ENCODE measurements at places on chromosomes 6 and 20.
A peak's percentile ranks its signal among the peaks of the same experiment; 100 is the strongest.

DNA sequence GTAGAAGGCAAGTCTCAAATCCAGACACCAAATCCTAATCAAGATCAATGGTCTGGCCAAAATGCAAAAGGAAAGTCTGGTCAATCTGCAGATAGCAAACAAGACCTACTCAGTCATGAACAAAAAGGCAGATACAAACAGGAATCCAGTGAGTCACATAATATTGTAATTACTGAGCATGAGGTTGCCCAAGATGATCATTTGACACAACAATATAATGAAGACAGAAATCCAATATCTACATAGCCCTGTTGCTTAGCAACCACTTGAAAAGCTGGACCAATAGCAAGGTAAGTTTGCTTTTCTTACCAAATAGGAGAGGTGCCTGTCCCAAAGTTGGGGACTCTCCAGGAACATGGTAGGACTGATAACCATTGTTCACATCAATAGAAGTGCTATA is 2.0 kb downstream of the SEMG2 start:
- no peak for DNase-seq

GRCh38 chr6:131840936-131841583 is 33.2 kb downstream of the ENPP1 start:
- DNase-seq: no peak

DNA sequence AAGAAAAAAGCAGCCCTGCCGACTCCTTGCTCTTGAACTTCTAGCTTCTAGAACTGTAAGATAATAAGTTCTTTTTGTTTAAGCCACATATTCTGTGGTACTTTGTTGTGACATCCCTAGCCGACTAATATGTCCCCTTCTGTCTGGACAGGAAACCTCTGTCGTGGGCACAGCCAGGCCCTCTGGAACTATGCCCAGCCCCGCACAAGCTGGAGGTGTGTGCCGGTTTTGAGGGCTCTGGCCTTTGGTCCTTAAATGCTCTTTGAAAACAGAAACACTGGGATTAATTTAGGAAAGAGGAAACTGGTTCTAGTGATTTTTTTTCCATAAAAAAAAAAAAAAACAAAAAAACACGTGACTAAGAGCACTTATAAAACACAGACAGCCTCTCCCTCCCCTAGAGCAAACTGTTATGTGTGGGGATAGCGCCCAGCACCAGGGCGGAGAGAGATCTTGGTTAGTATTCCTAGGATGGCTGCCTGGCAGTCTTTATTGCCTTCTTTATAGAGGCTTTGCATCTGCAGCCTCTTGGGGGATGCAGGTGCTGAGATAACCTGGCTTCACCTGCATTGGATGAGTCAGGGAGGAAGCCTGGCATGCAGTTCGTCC is 244.3 kb downstream of the NFATC2 start:
- no peak for DNase-seq

DNA sequence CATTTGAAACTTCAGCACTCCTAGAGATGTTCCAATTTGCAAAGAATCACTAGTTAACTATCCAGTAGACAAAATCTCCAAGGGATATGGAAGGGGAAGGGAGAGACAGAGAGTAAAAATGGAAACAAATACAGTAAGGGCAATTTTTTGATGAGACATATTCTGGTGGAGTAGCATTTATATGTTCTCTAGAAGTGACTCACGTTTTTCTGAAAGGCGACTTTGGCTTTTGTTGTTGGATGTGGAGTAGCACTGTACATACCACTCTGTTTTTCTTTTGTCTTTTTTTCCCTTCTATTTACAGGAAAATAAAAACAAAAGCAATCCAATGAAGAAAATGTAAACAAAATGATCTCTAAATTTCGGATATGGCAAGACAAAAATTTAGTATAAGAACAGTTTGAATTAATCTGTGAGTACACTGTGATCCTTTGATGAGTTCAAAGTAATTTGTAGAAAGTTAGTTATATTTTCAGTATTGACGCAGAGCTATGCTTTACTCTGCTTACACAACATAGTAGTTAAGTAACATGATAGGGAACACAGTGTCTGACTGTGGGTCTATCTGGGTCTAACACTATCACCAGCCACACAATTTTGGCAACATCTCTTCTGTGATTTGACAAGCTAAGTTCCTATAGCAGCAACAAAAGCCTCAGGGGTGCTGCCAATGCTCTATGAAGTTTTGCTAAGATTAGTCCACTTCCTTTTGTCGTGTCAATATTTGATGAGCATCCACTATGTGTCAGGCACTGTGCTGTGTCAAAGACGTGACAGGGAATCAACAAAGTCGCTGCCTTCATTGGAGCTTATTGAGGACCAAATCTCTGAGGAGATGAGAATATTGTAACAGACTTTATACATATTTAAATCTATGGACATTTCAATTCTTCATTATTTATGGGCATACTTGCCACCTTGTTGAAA is 27.3 kb upstream of the TAGAP start:
- no peak for DNase-seq

DNA sequence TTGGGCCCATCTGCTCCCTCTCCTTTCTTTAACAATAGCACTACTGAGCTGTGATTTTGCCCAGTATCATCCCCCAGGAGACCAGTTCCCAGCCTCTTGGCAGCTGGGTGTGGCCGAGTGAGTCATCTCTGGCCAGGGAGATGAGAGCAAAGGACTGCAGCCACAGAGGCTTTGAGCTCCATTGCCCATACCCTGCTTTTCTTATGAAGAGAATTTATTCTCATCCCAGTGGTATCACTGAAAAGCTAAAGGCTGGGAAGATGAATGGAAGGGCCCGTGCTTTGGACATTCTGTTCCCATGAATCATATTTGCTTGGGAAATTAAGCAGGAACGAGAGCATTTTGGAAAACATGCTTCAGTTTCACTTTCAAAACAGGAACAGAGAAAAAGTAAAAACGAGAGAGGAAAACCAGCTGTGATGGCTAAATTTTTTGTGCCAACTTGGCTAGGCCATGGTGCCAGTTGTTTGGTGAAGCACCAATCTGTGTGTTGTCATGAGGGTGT is 14.9 kb downstream of the CST3 start:
- DNase-seq: peak; percentile 82

DNA sequence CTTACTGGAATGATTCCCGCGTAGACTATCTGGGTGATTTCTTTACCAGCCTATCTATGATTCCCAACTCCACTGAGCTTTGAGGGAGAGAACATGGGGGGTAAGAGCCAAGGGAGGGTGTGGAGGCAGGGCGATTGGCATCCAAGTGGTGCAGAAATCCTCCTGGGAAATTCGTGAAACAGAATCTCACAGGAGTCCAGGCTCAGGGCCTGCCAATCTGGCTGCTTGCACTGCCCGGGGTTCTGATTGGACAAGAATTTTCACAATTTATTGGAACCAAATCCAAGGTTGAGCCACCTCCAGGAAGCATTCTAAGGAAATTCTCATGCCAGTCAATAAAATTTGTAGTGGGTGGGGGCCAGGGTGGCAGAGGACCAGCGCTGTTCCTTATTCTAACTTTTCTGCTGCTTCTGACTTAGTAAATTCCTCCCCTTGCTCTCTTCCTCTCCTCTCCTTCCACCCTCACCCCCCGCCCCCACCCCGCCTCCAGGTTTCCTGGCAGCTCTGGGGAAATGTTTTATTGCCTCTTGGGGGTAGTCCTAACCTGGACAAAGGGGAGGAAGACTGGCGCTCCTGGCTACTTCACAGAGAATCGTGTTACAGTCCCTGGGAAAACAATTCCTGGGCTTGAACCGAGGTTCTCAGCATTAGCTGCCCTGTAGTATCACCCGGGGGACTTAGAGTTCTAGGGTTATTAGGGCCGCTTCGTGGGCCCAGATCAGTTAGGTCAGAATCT is 3.1 kb downstream of the BMP6 start:
- DNase-seq: no peak

- no peak for DNase-seq
Measured at GRCh38 chr6:41768545-41769308, 11.0 kb downstream of the FRS3 start.

GRCh38 chr20:64222851-64223525 is 32.6 kb upstream of the PCMTD2 start:
- no peak for DNase-seq

DNA sequence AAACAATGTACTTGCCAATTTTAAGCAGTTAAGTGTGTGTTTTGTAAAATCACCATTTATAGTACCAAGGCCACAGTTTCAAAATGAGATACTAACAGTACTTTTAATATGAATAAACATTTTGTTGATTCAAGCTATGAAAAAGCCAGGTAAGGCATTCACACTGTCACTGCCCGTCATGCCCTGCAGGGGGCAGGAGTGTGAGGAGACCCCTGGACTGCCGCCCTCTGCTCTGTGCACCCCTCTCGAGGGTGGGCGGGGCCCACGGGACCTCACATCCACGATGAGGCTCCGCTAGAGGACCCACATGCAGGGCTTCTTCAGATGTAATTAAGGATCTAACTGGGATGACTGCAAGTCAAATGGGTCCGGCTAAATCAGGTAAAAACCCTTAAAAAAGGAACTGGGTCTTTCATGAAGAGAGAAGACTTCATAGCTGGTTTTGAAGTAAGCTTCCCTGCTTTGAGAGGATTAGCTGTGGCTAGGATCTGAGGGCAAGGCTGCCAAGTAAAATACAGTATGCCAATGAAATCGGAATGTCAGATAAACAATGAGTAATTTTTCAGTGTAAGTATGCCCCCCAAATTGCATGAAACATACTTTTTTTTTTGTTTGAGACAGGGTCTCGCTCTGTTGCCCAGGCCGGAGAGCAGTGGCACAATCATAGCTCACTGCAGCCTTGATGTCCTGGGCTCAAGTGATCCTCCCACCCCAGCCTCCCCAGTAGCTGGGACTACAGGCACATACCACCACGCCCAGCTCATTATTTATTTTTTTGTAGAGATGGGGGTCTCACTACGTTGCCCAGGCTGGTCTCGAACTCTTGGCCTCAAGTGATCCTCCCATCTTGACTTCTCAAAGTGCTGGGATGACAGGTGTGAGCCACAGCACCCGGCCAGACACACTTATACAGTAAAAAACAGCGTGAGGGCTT is 18.7 kb downstream of the DIDO1 start:
- DNase-seq: no peak

GRCh38 chr6:80182308-80182707 is 75.8 kb downstream of the BCKDHB start:
- DNase-seq: peak; percentile 78

DNA sequence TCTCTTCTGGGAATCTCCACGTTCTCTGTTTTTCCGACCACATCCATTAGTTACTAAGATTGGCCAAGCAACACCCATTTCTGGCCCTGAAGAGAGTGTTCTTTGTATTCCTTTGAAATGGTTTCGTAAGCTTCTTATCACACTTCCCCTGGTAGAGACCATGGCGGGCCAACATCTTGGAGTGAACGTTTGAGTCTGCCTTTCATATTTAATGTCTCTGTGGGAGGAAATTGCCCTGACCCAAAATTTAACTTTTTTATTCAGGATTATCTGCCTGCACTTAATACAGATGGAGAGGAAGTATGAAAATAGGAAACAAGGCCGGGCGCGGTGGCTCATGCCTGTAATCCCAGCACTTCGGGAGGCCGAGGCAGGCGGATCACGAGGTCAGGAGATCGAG is 177.0 kb upstream of the SNX9 start:
- no peak for DNase-seq

GRCh38 chr20:36030149-36030548 is 61.8 kb downstream of the CNBD2 start:
- DNase-seq: no peak
